Effector memory CD4-positive, alpha-beta T cell (primary cell): ENCODE measurements at places on chromosomes 2 and 18.

DNA sequence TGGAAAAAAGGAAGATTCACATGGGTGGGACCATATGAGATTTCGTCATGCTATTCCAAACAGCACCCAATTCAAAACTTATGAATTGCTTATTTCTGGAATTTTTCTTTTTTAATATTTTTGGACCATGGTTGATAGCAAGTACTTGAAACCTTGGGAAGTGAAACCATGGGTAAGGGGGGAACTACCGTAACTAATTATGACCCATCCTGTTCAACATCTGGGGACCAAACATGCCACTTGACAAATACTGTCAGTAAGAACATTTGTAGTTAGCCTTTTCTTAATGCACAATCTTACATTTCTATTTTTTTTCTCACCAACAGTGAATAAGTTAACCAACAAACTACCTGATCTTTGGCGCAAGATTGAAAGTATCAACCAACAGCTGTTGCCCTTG, 105.7 kb upstream of the TTC39C start:
- H3K27me3 ChIP-seq = no peaks in the 10 kb centered on the region
- DNase-seq = no peak
- no peak overlapping the region for H3K27ac ChIP-seq
- H3K36me3 ChIP-seq = no peaks in the 10 kb centered on the region
- no peaks in the 10 kb centered on the region for H3K4me1 ChIP-seq

DNA sequence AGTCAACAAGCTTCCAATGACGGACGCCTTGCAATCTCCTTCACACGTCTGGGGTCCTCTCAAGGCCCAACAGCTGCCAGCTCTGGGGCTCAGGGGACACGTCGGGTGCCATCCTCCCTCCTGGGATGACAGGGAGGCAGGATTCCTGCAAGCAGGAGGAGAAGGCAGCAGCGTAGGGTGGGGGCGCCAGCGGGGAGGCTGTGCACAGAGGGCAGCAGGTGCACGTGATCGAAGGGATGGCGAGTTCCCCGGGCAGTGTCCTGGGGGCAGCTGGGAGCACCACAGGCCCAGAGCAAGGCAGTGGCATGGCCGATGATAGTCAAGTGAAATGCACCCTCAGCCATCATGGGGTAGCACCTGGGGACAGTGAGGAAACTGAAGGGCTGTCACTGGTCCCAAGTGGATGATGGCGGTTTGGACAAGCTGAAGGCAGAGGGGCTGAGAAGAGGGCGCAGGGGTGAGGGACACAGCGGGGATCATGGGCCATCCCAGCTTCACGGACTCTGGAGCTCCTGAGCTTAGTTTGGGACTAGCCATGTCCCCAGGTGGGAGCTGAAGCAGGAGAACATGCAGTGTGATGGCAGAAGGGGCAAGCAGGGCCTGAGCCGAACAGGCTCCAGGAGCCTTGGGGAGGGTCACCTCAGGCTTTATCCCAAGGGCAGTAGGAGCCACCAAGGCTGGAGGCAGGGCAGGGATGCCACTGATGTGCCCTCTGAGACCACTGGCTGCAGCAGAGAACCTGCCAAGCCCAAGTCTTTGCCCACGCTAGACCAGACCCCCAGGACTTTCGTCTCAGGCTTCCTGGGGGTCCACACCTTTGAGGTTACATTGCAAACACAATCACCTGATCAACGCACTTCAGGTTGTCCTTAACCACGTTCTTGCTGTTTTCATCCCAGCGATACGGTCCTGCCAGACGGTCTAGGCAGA, 16.3 kb upstream of the SNED1 start:
- H3K27ac ChIP-seq = no peak overlapping the region
- H3K36me3 ChIP-seq = no peaks in the 10 kb centered on the region
- H3K4me3 ChIP-seq = no peak overlapping the region
- no peaks in the 10 kb centered on the region for H3K27me3 ChIP-seq
- no peak for DNase-seq
- peaks cover 3% of the 10 kb centered on the region for H3K4me1 ChIP-seq

DNA sequence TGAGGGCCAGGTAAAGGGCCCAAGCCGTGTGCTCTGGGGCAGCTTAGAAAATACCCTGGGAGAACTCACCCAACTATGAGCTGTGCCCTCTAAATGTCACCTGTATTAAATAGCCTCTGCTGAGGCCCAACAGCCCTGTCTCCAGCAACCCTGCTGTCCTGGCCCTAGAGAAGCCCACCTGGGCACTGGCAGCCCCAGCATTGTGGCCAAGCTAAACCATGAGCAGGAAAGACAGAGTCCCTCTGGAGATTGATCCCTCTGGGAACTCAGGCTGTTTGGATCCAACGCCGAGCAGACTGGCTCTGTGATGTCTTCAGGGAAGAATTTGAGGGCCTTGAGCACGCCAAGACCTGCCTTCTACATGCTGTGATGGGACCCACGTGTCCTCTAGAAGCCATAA, 126.5 kb downstream of the TTC32 start:
- DNase-seq = no peak
- no peak overlapping the region for H3K27ac ChIP-seq
- H3K36me3 ChIP-seq = no peaks in the 10 kb centered on the region
- no peak overlapping the region for H3K4me3 ChIP-seq
- H3K27me3 ChIP-seq = no peaks in the 10 kb centered on the region
- H3K4me1 ChIP-seq = no peaks in the 10 kb centered on the region

- H3K36me3 ChIP-seq = no peaks in the 10 kb centered on the region
- no peaks in the 10 kb centered on the region for H3K4me1 ChIP-seq
- DNase-seq = no peak
- no peak overlapping the region for H3K27ac ChIP-seq
Measured at GRCh38 chr2:179440642-179441251, 176.1 kb upstream of the SESTD1 start.

DNA sequence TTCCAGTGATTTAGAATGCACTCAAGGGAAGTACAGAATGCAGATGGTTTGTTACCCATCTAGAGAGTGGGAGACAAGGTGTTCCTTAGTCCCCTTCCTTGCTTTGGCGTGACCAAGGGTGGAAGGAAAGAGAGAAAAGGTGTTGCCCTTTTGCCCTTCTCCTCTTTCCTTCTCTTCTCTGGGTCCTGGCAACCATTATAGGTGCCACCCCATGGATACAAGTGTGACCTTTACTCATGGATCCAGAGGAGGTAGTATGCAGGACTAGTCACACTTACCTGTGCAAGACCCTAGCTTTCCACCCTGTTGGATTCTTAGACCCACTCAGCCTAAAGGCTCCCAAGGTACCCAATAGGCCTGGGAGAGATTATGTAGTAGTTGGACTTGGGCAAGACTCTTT, 11.6 kb upstream of the RBFA start:
- H3K27ac ChIP-seq = no peak overlapping the region
- H3K27me3 ChIP-seq = no peaks in the 10 kb centered on the region
- H3K4me3 ChIP-seq = no peak overlapping the region

- H3K36me3 ChIP-seq = peaks cover under 1% of the 10 kb centered on the region
- no peak overlapping the region for H3K27ac ChIP-seq
- H3K27me3 ChIP-seq = no peaks in the 10 kb centered on the region
- no peak overlapping the region for H3K4me3 ChIP-seq
Measured at GRCh38 chr2:62217970-62218369, 22.1 kb downstream of the B3GNT2 start.

- no peak for DNase-seq
- peaks cover 41% of the 10 kb centered on the region for H3K36me3 ChIP-seq
- H3K27ac ChIP-seq = no peak overlapping the region
- no peaks in the 10 kb centered on the region for H3K27me3 ChIP-seq
Measured at GRCh38 chr2:207558079-207558491, 28.3 kb downstream of the CREB1 start.

GRCh38 chr2:106734165-106734564, 151.8 kb downstream of the ST6GAL2 start:
- no peaks in the 10 kb centered on the region for H3K36me3 ChIP-seq
- H3K4me1 ChIP-seq = no peaks in the 10 kb centered on the region
- H3K27ac ChIP-seq = no peak overlapping the region
- H3K4me3 ChIP-seq = no peak overlapping the region

- no peak overlapping the region for H3K4me3 ChIP-seq
- H3K36me3 ChIP-seq = no peaks in the 10 kb centered on the region
- H3K4me1 ChIP-seq = peaks cover 40% of the 10 kb centered on the region
- DNase-seq = no peak
Measured at GRCh38 chr2:177242121-177242987, 22.2 kb downstream of the NFE2L2 start.

- H3K36me3 ChIP-seq = no peaks in the 10 kb centered on the region
- no peaks in the 10 kb centered on the region for H3K27me3 ChIP-seq
- no peak for DNase-seq
- H3K27ac ChIP-seq = no peak overlapping the region
- H3K4me1 ChIP-seq = no peaks in the 10 kb centered on the region
- H3K4me3 ChIP-seq = no peak overlapping the region
Measured at GRCh38 chr2:9057939-9058761, 54.7 kb upstream of the MBOAT2 start.

DNA sequence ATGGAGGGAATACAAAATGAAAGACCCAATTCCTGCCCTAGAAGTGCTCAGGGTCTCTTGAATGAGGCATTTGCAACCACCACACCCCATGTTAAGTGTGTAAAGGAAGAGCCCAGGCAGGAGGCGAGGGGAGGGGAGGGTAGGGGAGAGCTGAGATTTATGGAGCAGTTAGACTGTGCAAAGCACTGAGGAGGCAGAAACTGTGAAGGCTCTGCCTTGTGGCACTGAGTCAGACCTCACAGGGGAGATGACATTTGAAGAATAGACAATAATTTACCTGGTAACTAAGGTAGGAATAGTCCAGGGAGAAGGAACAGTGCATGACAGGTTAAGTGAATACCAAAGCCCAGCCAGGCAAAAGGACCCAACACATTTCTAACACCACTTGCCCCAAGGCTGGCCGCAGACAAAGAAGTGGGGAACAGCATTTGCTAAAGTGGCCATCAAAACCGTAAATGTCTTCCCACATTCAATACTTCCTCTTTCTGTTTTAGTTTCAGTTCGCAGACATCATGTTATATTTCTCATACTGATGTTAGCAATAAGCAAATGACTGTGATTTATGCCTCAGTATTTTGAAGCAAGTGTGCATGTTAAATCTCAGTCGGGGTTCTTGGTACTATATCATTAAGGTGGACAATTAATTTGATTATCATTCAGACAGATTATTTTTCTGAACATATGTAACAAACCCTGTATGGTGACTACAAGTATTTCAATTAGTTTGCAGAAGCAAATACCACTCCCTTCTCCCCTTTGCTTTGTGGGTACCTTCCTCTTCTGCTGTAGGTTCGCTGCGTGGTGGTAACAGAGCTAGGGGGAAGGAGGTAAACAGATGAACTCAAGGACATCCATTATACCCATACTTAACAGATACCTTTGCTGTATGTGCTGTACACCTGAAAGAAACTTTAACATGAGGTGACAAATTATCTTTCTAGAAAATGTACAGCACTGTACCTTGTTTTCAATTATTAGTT, 27.5 kb downstream of the CDH20 start:
- DNase-seq = no peak
- H3K27me3 ChIP-seq = no peaks in the 10 kb centered on the region
- H3K4me3 ChIP-seq = no peak overlapping the region

DNA sequence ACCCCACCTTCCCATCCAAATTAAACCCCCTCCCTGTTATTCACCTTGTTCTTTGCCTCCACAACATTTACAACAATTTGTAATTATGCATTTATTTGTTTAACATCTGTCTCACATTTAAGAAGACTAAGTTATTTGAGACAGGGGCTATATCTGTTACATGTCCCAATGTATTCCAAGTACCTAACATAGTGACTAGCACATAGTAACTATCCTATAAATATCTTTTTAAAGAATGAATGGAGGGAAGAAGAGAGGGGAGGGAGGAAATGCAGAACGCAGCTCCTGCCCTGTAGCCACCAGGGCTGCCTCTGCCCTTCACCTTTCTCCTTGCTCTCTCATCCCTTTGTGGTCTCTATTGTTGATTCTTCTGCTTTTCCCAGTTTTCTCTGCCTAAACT, 40.6 kb downstream of the HDHD2 start:
- peaks cover 38% of the 10 kb centered on the region for H3K36me3 ChIP-seq
- H3K4me3 ChIP-seq = no peak overlapping the region
- no peaks in the 10 kb centered on the region for H3K27me3 ChIP-seq
- no peak for DNase-seq
- H3K4me1 ChIP-seq = no peaks in the 10 kb centered on the region

DNA sequence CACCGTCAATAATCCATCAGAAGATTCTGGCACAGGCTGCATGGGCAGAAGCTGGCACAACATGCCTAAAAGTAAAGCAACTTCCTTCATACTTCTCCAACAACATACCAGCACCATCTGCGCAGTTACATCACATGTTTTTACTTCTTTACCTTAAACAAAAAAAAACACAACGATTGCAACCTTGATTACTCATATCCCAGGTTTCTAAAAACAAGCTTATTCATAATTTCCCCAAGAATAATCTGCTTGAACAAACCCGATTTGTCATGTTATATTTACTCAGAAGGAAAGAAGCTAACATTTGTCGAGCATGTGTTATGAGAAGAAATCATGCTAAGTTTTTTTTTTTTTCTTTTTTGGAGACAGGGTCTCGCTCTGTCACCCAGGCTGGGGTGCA, 54.7 kb downstream of the THADA start:
- H3K27ac ChIP-seq = no peak overlapping the region
- no peaks in the 10 kb centered on the region for H3K4me1 ChIP-seq
- H3K27me3 ChIP-seq = no peaks in the 10 kb centered on the region
- H3K4me3 ChIP-seq = no peak overlapping the region
- no peak for DNase-seq

GRCh38 chr2:173891315-173892037, 73.7 kb downstream of the SP3 start:
- no peak overlapping the region for H3K27ac ChIP-seq
- H3K4me1 ChIP-seq = no peaks in the 10 kb centered on the region
- no peak overlapping the region for H3K4me3 ChIP-seq

GRCh38 chr2:167875529-167875928, 371.9 kb downstream of the STK39 start:
- no peak overlapping the region for H3K27ac ChIP-seq
- no peaks in the 10 kb centered on the region for H3K36me3 ChIP-seq
- no peaks in the 10 kb centered on the region for H3K27me3 ChIP-seq
- no peak for DNase-seq
- H3K4me3 ChIP-seq = no peak overlapping the region

DNA sequence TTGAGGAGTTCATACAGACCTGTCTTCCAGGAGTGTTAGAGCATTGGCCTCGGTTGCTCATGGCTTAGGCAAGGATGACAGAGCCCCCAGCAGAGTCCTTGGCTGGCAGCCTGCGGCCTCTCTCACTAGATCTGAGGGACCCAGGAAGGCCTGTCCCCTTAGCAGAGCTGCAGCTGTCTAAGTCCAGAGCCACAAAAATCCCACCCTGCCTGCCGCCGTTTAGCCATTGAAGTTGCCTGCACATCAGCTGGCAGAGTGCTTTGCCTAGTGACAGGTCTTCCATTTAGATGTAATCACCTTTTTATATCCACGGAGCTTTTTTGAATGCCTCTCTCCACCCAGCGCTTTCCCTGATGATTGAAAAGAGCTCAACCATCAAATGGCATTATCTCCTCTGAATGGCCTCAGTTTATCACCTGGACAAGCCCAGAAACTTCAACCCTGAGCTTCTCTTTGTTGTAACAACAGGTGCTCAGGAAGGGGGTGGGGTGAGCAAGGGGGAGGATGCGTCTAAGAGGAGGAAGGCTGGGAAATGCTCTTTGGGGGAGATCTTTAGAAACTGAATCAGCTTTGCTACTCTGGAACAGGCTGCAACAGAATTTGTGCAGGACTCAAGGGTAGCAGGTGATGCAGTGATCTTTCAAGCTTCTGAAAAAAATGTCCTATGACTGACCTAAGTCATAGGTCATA, 71.9 kb downstream of the TNP1 start:
- H3K27ac ChIP-seq = no peak overlapping the region
- no peaks in the 10 kb centered on the region for H3K36me3 ChIP-seq
- H3K4me1 ChIP-seq = no peaks in the 10 kb centered on the region
